Activated CD4-positive, alpha-beta T cell treated with anti-CD3 and anti-CD28 coated beads for 36 hours (primary cell): ENCODE measurements at places on chromosomes 5 and 9. TPM values are rescaled to one million over a fixed set of nuclear protein-coding genes. Genes with fewer than 3 reads are reported as not detected.

The WDR55 gene
- total RNA-seq, result 31.7 TPM

The F12 gene
- total RNA-seq, result 3.4 TPM

The INSL6 gene
- total RNA-seq, result not detected

DNA sequence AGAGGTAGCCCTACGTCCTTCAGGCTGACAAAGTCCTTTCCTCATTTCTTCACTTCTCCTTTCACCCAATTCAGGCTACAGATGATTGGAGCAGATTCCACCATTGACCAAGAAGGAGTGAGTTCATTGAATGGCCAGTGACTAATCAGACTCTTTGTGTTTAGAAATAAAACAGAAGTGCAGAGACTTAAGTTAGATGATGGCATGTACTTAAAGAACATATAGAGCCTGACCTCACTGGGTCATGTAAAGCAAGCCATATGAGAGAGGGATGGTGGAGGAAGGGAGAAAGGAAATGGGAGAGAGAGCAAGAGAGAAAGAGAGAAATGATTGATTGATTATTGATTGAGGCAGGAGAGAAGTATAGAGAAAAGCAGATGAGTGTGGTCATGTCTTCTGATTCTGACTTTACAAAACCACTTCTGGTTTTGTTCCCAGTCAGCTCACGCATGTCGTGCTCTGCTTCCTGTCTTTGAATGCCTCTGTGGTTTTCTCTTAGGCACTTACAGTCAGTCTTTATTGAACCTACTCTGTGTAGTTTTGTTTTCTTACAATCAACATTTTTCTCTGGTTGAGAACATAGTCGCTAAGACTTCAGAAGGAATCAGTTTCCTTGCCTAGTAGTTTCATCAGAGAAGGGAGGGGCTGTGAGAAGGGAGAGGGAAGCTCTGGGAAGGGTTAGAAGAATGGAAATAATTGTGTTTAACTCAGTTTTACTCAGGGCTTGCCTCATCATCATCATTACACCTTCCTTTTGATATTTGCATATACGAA lies 149.2 kb upstream of the KLF9 start:
- peak; percentile 72 for DNase-seq

GRCh38 chr5:1868886-1869475 lies 13.7 kb downstream of the IRX4 start:
- DNase-seq, result no peak

GRCh38 chr5:86640998-86641397 lies 23.3 kb downstream of the COX7C start:
- DNase-seq, result no peak

DNA sequence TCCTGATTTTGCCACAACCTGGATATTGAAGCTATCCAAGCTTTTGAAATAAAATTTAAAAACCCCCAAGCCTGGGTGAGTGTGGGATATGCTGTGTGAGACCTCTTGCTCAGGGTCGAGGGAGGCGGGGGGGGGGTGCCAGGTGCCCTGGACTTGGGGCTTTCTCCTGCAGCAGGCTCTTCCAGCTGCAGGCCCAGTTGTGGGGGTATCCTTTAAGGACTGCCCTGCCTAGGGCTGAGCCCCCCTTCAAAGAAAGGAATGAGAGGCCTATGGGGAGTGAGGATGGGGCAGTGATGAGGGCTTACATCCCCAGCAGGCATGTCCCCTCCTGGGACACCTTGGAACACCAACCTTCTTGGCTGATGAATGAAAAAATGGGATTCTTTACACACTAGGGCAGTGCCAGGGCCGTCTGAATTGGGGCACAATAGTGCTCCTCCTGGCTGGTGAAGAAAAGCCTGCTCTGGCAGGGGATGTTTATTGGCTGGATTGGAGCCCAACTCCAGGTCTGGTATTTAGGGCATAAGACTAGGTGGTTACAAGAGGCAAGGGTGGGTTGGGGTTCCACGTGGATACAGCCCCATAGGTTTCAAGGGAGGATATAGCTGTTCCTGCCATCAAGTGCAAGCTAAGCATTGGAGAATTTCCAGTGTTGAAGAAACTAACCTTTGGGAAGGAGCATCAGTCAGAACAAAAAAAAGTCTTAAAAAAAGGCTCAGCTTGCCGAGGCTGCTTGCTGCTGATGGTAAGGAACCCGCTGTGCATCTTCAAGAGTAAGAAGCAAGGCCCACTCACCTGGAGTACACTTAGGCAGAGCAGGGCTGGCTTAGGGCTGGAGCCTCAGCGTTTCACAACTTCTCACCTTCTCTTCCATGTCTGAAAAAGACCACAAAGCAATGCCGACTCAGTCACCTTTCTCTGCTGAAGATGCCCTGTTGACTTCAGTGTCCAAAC lies 7.0 kb downstream of the HNRNPAB start:
- no peak for DNase-seq

DNA sequence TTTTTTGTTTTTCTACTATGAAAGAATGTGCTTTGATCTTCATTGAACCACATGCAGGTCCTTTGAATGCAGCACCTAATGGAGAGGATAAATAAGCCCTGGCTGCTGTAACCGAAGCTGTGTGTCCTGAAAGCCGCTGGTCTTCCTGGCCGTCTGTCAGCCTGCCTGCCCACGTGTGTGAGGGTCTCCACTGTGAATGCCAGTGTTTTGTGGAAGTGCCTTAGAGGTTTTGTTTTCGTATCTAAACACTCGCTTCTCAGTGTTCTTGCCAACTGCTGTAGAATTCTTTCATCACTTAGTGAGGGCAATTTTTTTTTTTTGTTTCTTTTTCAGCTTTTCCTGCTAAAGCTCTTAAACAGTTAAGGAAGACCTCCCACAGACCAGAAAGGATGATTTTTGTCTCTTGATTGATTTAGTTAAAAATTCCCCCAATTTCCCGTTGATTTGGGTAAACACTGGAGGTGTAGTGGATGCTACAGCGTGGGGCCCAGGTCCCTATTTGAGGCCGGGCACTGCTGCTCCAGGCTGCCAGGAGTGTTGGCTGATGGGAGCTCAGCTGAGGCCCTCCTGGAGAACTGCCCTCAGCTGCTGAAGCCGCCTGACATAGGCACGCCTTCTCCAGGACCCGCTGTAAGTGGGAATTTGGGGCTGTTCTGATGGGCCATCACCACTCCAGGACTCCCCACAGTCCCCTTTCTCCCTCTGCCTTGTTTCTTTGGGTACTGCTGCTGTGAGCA lies 29.2 kb upstream of the PTCH1 start:
- DNase-seq, result no peak

DNA sequence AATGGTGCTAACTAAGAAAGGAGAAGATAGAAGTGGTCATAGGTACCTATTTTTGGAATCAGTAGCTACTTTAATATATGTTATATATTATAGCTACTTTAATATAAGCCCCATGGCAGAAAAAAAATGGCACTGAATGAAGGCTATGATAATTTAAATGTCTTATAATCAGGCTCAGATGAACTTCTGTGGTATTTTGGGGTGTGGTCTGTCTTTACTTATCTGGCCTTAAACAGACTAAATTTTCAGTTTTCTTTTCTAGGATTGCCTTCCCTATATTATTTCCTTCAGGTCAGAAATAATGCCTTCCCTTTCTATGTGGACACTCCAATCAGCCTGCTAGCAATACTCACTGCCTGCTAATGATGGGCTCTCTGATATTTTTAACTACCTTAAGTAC lies 292.3 kb downstream of the SLF1 start:
- no peak for DNase-seq

DNA sequence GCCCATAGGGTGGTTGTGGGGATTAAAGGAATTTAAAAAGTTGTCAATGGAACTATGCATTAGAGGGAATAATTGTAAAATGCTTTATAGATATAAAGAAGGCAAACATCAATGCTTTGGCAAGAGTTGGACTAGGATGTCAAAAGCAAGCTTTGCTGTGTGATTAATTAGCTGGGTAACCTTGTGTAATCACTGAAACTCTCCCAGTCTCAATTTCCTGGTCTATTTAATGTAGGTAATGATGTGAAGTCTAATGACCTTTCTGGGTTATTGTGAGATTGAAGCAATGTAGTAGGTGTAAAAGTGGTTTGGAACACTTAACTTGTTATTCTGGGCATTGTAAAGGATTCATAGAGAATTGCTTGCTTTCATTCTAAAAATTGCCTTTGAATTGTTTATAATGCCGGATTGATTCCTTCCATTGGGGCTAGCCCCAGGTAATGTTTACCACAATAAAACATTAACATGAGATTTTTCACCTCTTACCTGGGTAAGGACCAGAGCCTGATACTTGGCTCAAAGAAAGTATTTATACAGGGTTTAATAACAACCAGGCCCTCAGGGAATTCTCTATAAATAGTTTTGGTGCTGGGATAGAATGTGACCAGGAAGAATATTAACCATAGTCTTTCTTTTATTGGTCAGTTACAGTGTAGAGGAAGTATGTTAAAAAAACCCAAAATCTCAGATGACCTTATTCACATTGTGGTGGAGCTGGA lies 30.0 kb upstream of the CLINT1 start:
- no peak for DNase-seq

DNA sequence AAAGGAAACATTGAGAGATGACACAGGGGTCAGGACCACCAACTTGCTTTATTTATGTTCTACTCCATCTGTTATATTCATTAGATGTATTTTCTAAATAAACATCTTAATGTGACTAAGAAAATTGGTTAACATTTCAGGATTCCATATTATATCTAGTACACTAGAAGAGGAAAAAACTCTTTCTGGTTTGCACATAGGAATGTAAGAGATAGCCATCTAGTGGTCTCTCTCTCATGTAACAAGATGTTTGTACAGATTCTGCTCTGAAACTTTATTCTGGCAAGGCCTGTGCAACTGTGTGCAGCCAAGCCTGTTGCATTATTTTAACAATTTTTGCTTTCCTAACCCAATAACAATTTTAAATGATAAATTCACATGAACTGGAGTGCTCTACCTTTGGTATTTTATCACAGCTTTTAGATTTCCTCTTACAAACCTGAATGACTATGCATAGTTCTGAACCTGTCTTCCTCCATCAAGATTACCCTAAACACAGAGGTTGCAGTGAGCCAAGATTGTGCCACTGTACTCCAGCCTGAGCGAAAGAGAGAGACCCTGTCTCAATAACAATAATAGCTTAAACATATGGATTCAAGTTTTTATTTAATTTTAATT lies 148.2 kb downstream of the GIN1 start:
- no peak for DNase-seq

DNA sequence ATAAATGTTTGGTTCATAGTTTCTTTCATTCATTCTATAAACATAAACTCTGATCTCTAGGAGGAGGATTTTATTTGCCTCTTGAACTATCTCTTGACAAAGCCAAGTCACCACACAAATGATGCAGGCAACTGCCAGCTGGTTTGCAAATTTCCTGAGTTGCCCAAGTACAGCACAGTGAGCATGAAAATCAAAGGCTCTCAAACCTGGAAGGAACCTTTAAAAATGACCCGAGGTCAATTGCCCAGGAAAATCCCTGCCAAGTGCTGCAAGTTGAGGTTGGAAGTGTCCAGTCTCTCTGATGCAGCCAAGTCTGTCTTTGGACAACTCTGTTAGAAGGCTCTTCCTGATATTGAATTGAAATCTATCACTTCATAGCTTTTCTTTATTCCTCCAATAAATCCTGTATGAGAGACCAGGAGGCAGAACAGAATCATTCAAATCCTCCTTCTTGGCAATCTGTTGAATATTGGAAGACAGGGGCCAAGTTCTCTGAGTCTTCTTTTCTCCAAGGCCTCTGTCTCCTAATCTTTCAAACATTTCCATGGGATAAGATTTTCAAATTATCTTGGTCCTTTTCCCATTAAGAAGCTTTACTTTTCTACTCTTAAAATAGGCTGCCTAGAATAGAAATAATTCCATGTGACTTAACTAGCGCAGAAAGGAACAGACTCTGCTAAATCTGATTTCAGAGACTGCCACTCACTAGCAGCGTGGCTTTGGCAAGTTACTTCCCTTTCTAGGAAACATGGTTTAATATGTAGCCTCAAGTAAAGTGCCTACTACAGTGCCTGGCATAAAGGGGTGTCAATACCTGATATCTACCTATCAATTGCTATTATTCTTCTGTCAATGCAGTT lies 159.2 kb downstream of the SNX18 start:
- DNase-seq, result no peak

DNA sequence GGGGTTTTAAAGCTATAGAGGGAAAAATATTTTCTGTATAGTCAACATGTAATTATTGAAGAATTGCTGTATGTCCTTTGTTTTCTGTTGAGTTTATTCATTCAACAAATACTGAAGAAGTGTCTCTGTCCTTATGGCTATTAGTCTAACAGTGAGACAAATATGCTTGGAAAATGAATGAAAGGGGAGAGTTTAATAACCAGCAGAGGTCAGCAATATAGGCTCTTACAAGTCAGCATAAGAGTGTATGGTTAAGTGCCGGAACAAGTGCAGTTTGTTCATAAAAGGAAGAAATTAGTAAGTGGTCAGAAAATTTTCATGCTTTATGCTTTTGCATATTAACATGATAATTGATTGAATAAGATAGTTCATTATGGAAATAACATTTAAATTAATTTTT lies 3.6 kb downstream of the SCAMP1 start:
- no peak for DNase-seq

- peak; percentile 87 for DNase-seq
Measured at GRCh38 chr5:127072861-127073846, at the start of gene C5orf63. TSS of gene C5orf63 (minus strand) at chr5:127073502. CDS start at chr5:127058995, 14,507 bp downstream.
